ENCODE measurements at places on chromosomes 1 and 21.

GRCh38 chr1:230105754-230106625, 39.0 kb downstream of the GALNT2 start:
- no peak for DNase-seq

DNA sequence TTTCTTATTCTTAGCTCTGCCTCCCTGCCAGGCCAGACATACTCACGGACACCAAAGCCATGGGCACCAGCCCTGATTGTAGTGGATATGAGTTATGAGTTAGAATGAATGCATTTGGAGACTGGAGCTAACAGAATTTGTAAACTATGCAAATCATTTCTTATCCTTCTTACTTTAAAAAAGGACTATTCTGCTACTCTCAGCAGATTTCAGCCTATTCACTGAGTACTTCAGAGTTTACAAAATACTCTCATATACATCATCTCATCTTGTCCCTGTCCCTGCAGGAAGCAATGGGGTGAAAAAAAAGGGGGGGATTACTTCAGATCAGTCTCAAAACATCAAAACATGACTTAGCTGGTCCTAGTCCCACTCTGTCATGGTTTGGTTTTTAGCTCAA, 541.4 kb upstream of the PLXNA2 start:
- DNase-seq, result no peak

- DNase-seq, result no peak
These were observed 101.0 kb downstream of the KIF26B start for GRCh38 chr1:245255783-245256182.

DNA sequence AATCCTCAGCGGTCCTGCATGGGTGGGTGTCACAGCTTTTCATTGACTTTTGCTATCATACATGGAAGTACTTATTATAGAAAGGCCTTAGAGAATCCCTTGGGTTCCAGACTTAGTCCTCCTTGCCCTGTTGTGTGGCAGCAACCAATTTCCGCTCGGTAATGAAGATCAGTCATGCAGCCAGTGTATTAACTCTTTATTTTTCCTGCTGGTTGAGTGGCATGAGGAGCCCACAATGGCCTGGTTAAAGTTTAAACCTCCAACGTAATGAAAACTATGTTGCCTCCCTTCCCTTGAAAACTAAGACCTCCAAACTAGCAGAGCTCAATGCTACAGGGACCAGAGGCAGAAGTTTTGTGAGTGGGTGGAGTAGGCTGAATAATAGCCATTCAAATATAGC, 20.0 kb downstream of the CITED4 start:
- DNase-seq, result no peak

DNA sequence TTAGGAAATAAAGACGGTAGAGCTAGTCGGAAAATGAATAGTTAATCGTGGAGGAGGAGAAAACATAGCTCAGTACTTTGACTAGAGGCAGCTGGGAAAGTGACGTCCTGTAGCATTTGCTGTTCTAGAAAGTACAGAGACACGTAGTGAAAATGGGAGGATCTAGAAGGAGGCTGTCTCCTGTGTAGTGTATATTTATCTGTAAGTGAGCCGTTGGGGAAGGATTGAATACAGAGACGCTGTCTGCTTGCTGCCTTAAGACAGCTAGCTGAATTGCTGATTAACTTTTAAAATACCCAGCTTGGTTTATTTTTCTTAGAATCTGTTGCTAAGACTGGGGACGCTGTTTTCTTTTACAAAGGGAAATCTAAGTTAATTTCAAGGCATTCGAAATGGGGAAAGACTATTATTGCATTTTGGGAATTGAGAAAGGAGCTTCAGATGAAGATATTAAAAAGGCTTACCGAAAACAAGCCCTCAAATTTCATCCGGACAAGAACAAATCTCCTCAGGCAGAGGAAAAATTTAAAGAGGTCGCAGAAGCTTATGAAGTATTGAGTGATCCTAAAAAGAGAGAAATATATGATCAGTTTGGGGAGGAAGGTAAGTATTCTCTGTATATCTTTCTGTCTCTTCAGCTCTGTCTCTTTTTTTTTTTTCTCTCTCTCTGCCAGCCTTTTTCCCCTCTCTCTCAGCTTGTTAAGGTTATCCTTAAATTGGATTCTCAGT, at the start of gene DNAJB4:
Gene DNAJB4 (plus strand): TSS at position 221 of the 729 bp plus-strand sequence. CDS start 172 bp downstream, at position 393.
- DNase-seq, result peak; percentile 49

DNA sequence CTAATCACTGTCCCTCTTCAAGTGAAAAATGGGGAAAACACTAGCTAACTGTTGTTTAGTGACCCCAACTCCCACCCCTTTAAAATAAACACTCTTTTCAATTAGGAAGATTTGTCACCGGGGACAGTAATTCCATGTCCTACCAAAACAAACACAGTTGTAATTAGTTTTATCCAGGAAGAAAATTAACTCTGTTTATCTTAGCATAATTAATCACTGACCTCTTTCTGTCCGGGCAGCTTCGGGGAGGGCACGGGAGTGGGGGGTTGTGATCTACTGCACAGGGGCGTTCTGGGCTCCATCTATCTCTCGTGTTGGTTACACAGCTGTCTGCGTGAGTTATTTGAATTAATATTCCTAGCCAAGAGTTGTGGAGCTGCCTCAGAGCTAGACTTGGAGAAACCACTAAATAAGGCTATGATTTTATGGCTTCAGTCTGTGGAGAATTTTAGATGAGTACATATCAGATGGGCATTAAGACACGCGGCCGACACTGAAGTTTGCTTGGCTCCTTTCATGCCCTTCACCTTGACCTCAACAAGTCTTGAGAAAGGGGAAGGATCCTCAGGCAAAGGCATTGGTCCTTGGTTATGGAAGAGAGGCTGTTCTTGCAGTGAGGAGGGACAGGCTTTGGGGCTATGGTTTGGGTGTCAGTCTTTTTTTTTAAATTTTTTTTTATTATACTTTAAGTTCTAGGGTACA, 102.0 kb upstream of the TRABD2B start:
- DNase-seq, result no peak

GRCh38 chr1:177525176-177525575, 354.4 kb downstream of the BRINP2 start:
- DNase-seq, result no peak

GRCh38 chr1:160548960-160549664, 26.1 kb upstream of the SLAMF6 start:
- no peak for DNase-seq

GRCh38 chr1:19762175-19762779, 37.4 kb downstream of the TMCO4 start:
- DNase-seq, result no peak

DNA sequence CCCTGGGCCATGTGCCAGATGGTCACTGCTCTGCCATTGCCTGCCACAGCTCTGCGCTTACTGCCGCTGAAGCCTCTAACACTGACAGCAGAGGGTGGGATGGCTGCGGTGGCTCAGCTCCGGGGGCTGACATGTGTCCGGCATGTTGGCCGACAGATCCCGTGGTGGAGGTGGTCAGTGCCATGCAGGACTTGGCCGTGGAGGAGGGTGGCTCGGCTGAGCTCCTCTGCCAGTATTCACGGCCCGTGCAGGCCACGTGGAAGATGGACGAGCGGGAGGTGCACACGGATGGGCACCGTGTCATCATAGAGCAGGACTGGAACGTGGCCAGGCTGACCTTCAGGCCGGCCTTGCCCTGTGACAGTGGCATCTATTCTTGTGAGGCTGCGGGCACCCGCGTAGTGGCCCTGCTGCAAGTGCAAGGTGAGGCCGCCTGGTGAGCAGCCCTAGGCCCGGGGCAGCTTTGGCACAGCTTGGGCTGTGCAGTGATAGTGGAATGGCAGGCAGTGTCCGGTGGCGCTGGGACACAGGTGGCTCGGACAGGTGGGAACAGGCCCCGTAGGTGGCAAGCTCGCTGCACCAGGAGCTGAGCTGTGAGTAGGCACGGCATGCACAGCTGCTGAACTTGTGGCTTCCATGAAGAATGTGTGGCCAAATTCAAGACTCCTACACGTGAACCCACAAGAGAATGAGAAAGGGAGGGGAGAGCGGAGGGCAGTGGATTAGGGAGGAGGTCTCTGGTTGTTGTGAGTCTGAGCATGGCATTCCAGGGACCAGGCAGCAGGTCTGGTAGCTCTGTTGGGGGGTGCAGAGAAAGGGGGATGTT, 91.8 kb downstream of the TRIM11 start:
- DNase-seq, result no peak

DNA sequence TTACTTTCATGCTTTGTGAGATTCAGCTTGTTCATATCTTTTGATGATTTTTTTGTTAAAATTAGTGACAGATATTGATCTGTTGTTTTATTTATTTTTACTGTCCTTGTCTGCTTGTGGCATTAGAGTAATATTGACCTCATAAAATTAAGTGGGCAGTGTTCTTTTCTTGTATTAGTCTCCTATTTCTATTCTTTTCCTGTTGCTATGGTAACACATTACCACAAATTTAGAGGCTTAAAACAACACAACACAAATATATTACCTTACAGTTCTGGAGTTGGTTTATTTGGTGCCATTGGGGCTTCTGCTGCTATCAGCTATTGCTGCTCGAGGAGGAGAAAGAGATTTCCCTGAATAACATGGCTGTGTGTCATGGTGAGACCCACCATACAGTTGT, 135.7 kb downstream of the C1orf94 start:
- DNase-seq, result no peak

- no peak for DNase-seq
These were observed 23.2 kb upstream of the ARHGEF16 start for GRCh38 chr1:3431266-3431665.

DNA sequence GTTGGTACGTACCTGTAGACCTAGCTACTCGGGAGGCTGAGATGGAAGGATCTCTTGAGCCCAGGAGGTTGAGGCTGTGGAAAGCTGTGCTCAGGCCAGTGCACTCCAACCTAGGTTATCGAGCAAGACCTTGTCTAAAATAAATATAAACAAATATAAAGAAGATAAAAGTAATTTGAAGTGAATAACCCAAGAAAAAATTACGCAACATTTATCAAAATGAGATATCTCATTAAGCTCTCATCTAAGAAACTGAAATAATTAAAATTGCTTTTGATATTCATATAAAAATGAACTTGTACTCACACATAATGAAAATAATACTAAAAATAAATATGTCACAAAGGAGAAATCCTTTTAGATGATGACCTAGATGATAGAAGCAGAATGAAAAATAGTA, 647.1 kb upstream of the NCAM2 start:
- no peak for DNase-seq
